Activated T-helper 1 cell treated with anti-CD3 and anti-CD28 coated beads, Interleukin-12 subunit alpha, Interleukin-12 subunit beta, Interleukin-2, Interleukin-4 antibody, amounts not matched to agents 30 ng/mL and 10 ng/mL and 1 ng/mL, durations not matched to agents 14 hours and 24 hours and 36 hours (primary cell): ENCODE measurements at places on chromosomes 1 and 21. TPM values are rescaled to one million over a fixed set of nuclear protein-coding genes. Genes with fewer than 3 reads are reported as not detected.

DNA sequence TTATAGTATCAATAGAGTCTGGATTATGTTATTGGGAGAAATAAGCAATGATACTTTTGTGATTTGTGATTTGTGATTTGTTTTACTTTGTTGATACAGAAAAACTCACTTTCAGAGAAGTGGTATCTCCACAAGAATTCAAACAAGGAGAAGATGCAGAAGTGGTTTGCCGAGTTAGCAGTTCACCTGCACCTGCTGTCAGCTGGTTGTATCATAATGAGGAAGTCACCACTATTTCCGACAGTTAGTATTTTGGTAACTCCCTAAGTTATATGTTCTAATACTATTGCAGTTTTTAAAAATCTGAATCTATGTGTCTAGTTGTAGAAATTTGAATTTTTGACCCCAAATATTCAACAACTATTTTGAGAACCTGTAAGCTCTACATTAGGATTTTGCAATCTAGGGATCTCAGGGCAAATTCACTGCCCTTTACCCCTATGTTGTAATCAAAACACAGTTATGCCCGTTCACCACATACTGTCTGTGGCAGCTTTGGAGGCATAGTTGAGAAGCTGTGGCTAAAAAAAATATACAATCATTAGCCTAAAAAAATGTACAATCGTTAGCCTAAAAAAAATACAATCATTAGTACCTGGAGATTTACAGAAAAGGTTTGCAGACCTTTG is 288.1 kb downstream of the NCAM2 start:
- DNase-seq = no peak

- DNase-seq = no peak
Measured at GRCh38 chr1:218451415-218451814, 106.3 kb downstream of the TGFB2 start.

WDTC1 gene
- 18.4 and 20.1 TPM in 2 replicates for total RNA-seq

GRCh38 chr1:38013227-38013622 is 691 bp downstream of the UTP11 start:
- DNase-seq = no peak

DNA sequence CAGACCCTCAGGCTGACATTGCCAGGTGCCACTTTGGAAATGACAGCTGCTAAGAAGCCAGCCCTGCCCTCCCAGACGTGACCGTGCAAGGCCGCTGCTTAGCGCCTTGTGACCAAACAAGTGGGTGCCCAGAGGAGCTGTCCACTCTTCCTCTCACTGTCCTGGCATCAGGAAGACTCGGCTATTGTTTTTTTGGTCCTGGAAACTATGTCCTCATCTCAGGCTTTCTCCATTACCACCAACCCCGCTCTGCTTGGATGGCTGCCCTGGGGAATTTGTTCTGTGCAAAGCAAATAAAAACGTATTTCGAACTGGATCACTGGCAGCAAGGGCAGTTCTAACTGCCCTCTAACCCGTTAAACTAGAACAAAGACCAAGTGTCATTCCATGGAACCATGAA is 13.7 kb upstream of the TENT5C start:
- no peak for DNase-seq

GRCh38 chr1:187985145-187985896 is 1156.6 kb downstream of the PLA2G4A start:
- no peak for DNase-seq

SNRNP40 gene
- 118 and 119 TPM in 2 replicates for total RNA-seq

DNA sequence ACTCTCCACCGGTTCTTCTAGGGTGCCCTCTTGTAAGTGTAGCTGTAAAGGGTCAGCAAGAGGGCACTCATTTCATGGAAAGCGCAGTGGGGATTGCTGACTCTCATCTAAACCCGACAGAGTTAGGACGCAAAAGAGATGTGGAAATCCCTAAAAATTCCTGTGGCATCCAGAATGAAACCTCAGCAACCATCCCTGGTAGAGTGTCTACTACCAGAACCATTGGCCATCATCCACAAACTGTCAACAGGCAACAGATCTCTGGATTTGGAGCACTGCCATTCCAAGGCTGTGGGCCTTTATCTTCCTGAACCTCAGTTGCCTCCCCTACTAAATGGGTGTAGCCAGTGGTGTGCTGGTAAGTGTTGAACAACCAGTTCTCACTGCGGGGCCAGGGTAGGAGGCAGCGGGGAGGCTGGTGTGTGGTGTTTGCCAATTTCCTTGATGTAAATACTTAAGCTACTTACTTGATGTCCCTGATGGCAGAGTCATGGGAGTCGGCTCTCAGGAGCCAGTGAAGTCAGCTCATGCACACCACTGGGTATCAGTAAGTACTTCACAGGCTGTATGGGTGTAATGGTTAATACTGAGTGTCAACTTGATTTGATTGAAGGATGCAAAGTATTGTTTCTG is 195.8 kb downstream of the KAZN start:
- no peak for DNase-seq
